ENCODE measurements at places on chromosomes 13 and 19.

DNA sequence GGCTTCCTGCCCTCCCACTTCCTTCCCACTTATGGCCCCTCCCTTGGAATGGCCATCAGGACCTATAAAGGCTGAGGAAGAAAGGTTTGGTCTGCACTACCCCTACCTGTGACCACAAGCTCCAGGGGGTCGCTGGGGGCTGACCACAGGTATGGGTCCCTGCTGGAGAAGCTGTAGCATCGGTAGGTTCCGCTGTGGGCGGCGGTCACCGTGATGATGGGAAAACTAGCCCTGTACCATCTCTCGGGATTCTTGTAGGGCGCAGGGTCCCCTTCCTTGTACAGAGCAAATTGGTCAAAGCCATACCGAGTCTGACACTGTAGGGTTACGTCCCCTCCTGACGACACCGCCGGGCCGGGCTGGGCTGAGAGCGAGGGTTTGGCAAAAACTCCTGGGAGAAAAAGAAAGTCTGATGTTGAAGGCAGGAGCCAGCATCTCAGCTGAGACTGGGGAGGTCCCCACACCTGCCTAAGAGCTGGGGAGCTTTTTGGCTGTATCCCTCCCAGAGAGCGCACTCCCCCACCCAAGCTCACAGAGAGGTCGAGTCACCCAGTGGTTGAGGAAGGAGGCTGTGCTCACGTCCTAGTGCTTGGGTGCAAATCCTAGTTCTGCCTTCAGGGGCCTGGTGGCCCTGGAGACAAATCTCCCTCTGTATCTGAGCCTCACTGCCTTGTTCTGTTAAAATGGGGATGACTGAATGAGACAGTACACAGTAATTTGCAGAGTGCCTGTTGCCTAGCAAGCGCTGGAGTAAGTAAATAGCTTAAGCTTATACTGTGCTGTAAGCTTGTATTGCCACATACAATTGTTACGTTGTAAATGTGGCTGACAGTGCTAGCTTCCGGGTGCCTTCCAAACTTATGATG is 10.4 kb downstream of the GP6 start:
- DNase-seq = no peak

- no peak for DNase-seq
Measured at GRCh38 chr13:55554741-55555140, 1586.0 kb upstream of the PRR20A start.

DNA sequence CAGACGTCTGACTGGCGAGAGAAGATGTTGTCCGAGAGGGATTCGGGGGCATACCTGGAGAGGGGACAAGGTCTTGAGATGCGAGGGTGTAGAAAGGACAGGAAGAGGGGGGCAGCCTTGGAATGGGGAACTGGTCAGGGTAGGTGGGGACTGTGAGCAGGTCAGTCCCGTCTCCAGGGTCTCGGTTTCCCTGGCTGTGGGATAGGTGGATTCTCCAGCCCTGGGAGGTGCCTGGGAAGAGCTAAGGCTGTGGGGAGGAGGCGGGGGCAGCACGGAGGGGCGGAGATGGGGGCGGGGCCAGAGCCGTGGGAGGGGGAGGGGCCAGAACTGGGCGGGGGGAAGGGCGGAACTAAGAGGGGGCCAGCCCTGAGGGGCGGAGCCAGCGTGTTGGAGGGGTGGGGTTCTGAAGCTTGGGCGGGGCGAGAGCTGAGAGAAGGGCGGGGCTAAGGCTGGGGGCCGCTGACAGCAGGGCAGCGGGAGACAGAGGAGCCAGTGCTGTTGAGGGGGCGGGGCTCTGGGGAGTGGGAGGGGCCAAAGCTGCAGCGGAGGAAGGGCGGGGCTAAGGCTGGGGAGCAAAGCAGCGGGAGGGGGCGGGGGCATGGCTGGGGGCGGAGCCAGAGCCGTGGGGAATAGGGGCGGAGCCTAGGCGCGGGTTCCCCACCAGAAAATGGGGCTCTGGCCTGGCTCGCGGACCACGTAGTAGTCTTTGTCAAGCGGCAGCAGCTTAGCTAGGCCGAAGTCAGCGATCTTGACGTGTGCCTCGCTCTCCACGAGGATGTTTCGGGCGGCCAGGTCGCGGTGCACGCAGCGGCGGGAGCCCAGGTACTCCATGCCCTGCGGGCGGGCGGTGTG is 9.5 kb upstream of the INSL3 start:
- peak; percentile 57 for DNase-seq

GRCh38 chr13:99165753-99166587 is 34.7 kb upstream of the UBAC2 start:
- no peak for DNase-seq

DNA sequence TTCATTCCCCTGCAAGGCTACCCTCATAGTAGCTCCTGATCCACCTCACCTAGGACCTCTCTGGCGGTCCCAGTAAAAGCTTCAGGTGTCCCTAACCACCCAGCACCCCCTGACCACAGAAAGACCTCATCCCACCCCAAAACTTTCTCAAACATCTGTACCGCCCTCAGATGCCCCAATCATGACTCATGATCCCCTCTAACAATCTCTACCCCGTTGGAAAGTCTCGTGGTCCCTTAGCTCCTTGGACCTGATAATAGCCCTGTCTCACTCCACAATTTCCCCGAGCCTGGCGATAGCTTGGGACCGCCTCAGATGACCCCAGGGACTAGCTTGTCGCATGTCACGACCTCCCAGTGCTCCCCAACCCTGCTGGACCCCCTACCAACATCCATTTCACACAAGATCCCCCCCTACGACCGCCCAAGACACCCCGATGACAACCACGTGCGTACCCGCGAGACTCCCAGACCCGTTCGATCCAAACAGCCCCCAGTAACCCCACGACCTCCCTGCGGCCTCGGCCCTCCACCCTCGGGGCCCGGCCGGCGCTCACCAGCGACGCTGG is 450 bp downstream of the NDUFA11 start:
- no peak for DNase-seq

- DNase-seq = no peak
Measured at GRCh38 chr19:17614476-17614875, 59.0 kb downstream of the COLGALT1 start.

GRCh38 chr19:944171-944567 is 18.3 kb downstream of the ARID3A start:
- DNase-seq = no peak

- no peak for DNase-seq
Measured at GRCh38 chr13:36715841-36716240, 42.0 kb downstream of the SERTM1 start.

- no peak for DNase-seq
Measured at GRCh38 chr13:44951184-44951583, 38.1 kb downstream of the NUFIP1 start.

DNA sequence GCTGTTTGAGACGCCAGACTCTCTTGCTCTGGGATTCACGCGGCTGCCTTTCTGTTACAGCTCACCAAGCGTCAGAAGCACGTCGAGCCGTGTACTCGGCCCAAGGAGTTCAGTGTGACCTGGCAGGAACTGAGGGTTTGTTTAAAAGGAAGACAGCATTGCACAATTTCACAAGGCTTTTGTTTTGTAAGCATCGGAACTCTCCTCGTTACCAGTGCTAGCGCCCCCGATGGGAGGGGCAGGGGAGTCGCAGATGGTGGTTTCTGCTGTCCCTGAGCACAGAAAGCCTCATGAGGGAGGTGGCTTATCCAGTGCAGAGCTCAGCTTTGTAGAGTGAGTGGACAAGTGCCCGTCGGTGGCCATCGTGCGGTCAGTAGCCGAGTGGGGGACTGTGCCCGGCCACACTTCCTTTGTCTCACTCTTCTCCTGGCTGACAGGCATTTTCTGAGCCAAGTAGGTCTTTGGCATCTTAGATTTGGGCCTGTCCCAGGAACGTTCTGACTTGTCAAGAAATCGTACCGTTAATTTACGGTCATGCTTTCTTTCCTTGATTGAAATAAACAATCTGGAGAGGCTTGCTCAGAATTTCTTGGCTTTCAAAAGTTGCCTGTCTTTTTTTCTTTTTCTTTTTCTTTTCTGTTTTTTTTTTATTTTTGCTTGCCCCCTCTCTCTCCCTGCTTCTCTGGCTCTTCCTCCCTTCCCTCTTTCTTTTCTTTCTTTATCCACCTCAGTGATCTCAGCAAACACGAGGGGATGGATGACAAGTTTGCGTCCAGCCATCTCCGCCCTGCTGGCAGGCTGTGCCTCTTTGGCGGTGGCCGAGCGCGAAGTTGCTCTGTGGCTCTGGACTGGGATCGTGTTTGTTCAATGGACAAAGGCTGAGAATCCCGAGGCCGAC is 7.7 kb downstream of the KDM4B start:
- DNase-seq = no peak

- no peak for DNase-seq
Measured at GRCh38 chr13:107590556-107590955, 624.8 kb downstream of the LIG4 start.

GRCh38 chr13:27919659-27919933 is 204 bp upstream of the PDX1 start:
- no peak for DNase-seq

GRCh38 chr19:28019371-28019770 is 1193.6 kb downstream of the UQCRFS1 start:
- DNase-seq = no peak

- DNase-seq = no peak
Measured at GRCh38 chr19:2636141-2636896, 66.2 kb downstream of the GNG7 start.

GRCh38 chr19:2039089-2039958 is 11.7 kb downstream of the MKNK2 start:
- no peak for DNase-seq

DNA sequence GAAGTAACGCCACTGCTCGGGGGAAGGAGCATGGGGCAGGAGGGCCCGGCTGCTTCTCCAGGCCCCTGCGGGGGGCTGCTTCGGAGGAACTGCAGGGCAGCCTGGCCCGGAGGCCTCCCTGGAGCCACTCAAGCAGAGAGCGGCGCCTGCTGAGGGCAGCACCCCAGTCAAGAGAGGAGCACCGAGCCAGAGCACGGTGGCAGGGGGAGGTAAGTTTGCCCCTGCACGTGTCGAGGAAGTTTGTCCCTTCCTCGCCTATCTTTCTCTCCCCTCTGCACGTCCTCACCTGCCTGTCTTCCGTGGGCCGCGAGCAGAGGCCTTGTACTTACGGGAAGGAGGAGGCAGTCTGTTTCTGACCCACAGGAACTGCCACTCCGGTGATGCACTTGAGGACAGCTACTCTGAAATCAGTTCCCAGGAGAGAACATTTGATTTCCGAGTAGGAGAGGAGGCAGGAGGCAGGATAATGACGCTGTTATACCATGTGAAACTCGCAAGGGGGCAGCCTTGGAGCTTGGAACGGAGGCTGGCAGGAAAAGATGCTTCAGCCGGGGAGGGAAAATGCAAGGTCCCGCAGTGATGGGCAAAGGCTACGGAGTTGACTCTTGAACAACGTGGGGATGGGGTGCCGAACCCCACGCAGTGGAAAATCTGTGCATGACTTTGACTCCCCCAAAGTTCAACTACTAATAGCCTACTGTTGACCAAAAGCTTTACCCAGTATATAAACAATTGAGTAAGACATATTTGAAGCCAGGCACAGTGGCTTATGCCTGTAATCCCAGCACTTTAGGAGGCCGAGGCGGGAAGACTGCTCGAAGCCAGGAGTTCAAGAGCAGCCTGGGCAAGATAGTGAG is 5.0 kb downstream of the FFAR1 start:
- DNase-seq = peak; percentile 71

GRCh38 chr19:46992699-46993535 is 26.7 kb upstream of the NPAS1 start:
- no peak for DNase-seq

- no peak for DNase-seq
Measured at GRCh38 chr13:110393761-110394160, 86.7 kb downstream of the COL4A2 start.

GRCh38 chr19:58573658-58574164 is 576 bp upstream of the MZF1 start:
- no peak for DNase-seq

DNA sequence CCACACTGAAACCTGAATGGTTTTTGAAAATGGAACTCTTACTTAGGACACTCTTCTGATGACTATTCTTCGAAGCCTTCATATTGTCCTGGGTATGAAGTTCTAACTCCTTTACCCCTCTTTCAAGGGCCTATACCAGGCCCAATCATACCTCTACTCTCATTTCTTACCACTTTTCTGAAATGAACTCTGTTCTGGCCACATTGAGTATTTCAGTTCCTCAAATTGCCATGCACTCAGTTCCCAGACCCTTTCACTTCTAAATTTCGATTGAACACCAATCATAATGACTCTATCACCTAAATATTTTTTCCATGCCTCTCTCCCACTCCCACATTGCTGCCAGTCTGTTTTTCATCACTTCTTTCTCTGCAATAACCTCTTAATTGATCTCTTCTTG is 53.7 kb downstream of the LACC1 start:
- no peak for DNase-seq

DNA sequence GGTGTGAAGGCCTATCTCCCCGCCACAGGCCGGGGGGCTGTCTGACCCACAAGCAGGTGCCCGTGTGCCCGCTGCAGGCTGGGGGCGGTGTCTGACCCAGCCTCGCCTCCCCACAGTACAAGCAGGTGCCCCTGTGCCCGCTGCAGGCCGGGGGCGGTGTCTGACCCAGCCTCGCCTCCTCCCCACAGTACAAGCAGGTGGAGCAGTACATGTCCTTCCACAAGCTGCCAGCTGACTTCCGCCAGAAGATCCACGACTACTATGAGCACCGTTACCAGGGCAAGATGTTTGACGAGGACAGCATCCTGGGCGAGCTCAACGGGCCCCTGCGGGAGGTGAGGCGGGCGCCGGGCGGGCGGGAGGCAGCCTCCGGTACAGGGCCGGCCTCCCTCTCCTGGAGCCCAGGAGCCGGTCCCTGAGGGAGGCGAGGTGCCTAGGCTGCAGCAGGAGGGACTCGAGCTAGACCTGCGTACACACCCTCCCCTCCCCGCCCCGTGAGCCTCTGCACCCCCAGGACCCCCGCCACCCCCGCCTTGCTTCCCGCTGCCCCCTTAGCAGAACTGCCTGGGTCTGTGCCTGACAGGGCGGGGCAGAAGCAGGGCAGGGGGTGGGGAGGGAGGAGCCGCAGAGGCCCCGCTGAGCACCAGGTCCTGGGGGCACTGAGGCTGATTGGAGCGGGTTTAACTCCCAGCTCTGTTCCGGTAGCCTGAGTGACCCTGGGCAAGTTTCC is 20.6 kb downstream of the HCN2 start:
- DNase-seq = no peak

DNA sequence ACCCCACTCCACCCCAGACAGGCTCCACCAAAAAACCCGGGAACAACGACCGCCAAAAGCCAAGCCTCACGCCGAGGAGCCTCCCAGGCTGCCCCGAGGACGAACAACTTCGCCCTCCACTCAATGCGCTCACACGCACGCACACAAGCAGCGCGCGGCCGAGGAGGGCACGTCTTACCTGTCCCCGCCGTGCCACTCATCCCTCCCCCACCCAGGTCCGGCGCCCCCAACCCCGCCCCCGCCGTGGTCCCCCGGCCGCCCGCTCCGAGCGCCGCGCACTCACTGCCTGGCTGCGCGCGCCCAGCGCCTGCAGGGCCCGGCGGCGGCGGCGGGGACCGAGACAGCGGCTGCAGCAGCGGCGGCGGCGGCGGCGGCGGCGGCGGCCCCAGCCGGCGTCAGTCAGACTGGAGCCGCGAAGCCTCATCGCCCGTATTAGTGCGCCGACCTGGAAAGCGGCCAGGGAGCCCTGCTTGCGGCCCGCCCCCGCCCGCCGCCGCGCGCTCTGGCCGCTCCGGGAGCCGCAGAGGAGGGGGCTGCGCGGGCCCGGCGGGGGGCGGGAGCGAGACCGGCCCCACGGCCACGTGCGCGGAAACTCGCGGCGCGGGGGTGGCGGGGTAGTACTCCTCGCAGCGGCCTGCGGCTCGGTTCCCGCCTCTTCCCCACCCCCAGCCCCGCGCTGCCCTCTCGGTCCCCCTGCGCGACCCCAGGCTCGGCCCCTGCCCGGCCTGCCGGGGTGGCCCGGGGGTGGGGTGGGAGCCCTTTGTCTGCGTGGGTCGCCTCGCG is at the start of gene SMAD9:
Gene SMAD9 (minus strand): TSS at position 406 of the 783 bp plus-strand sequence. CDS start 40,549 bp downstream, outside the sequence.
- DNase-seq = peak; percentile 66

Measured in left kidney (tissue), 8 donors.